Osteocyte (in vitro differentiated cells): ENCODE measurements at places on chromosomes 3 and 15. TPM values are rescaled to one million over a fixed set of nuclear protein-coding genes. Genes with fewer than 3 reads are reported as not detected.

- no peaks in the 10 kb centered on the region for H3K4me1 ChIP-seq
- no peaks in the 10 kb centered on the region for H3K27me3 ChIP-seq
- no peaks in the 10 kb centered on the region for H3K36me3 ChIP-seq
- no peak overlapping the region for H3K27ac ChIP-seq
These were observed 81.6 kb downstream of the MCTP2 start for GRCh38 chr15:94312946-94313345.

GHSR gene
- total RNA-seq, result not detected in 2 replicates

- no peaks in the 10 kb centered on the region for H3K27me3 ChIP-seq
- H3K27ac ChIP-seq, result no peak overlapping the region
- peaks cover 12% of the 10 kb centered on the region for H3K36me3 ChIP-seq
- H3K4me3 ChIP-seq, result no peak overlapping the region
These were observed 70.2 kb upstream of the ABI3BP start for GRCh38 chr3:101063401-101063800.

DNA sequence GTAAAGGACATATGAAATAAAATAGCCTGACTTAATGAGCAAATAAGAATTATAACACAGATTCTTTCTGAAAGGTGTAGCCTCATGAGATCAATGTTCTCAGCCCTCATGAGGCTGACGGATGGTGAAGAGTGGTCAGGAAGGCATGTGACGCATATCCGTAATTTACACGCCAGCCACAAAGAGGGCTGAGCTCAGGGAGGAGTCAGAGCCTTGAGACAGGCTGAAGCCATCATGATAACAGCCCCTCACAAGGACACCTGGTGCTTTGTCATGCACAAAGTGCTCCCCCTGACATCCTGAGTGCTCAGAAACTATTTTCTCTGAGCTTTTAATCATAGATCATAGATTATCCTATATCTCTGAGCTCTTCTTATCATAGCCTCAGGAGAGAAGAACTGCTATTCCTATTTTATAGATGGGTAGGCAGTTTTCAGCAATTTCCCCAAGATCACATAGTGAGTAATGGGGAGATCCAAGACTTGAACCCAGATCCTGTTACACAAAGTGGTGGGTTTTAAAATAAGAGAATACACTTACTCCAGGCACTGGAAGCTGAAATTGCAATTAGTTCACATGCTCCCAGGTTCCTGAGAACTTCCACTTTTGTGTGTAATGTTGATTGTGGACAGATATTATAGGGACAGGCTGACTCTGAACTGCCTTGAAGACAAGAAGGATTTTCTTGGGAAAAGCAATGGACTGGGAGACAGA lies 267.1 kb downstream of the RPLP1 start:
- H3K4me1 ChIP-seq, result peaks cover 11% of the 10 kb centered on the region
- H3K36me3 ChIP-seq, result no peaks in the 10 kb centered on the region
- H3K27me3 ChIP-seq, result peaks cover 66% of the 10 kb centered on the region
- no peak overlapping the region for H3K27ac ChIP-seq
- no peak overlapping the region for H3K4me3 ChIP-seq

- no peak overlapping the region for H3K27ac ChIP-seq
- no peak for DNase-seq
- H3K36me3 ChIP-seq, result no peaks in the 10 kb centered on the region
- H3K4me1 ChIP-seq, result peaks cover 17% of the 10 kb centered on the region
- H3K4me3 ChIP-seq, result peak overlapping the region; percentile 42
- H3K27me3 ChIP-seq, result peaks cover 60% of the 10 kb centered on the region
These were observed 1.1 kb upstream of the PLCH1 start for GRCh38 chr3:155745795-155746550.

DNA sequence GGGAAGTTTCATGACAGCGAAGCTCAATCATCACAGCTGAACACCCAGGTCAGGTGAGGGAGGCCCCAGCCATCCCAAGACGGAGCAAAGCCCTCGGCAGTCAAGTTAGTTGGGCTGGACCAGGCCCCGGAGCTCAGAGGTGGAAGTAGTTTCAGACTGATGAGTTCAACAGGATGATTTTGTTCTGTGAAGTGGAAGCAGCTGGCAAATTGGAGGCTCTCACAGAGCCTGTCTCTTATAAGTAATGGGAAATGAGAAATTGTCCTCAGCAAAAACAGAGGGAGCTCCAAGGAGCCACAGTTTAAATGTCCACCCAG lies 245.1 kb downstream of the XXYLT1 start:
- H3K4me1 ChIP-seq, result peaks cover 11% of the 10 kb centered on the region
- no peak overlapping the region for H3K27ac ChIP-seq
- DNase-seq, result no peak
- no peak overlapping the region for H3K4me3 ChIP-seq
- H3K27me3 ChIP-seq, result peaks cover 16% of the 10 kb centered on the region

DNA sequence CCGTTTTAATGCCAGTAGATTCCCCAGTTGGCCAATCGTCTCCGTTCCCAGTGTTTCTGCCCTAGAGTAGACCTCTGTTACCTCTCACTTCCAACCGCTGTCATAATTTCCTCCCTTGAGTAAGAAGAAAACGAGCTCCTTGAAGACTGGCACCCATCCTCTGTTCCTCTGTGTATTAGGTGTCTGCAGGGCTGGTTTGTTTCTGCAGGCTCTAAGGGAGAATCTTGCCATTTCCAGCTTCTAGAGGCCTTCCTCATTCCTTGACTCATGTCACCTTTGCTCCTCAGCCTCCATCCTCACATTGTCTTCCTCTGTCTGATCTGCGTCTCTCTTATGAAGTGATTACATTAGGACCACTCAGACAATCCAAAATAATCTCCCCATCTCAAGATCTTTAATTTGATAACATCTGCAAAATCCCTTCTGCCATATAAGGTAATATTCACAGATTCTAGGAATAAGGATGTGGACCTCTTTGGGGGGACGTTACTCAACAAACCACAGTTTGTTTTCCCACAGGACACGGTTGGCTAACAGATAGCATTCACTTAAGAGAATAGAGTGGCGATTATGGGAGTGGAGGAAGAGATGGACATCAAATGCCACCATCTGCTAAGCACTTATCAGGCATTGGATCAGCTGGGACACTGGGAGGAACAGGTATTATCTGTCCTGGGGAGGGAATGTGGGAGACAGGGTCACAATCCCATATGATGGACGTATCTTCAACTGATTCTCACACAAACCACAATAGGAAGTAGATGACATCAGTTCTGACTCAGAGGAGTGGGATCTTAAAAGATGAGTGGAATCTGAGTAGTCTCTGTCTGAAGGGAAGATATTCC lies 17.1 kb downstream of the ARHGAP31 start:
- peaks cover 35% of the 10 kb centered on the region for H3K4me1 ChIP-seq
- H3K4me3 ChIP-seq, result no peak overlapping the region
- H3K27me3 ChIP-seq, result no peaks in the 10 kb centered on the region

SLC35G2 gene
- total RNA-seq, result 7.1 and 7.3 TPM in 2 replicates

- no peak for DNase-seq
- H3K36me3 ChIP-seq, result no peaks in the 10 kb centered on the region
- H3K4me3 ChIP-seq, result no peak overlapping the region
- H3K27me3 ChIP-seq, result no peaks in the 10 kb centered on the region
These were observed 195.6 kb downstream of the XXYLT1 start for GRCh38 chr3:195075199-195075940.

DNA sequence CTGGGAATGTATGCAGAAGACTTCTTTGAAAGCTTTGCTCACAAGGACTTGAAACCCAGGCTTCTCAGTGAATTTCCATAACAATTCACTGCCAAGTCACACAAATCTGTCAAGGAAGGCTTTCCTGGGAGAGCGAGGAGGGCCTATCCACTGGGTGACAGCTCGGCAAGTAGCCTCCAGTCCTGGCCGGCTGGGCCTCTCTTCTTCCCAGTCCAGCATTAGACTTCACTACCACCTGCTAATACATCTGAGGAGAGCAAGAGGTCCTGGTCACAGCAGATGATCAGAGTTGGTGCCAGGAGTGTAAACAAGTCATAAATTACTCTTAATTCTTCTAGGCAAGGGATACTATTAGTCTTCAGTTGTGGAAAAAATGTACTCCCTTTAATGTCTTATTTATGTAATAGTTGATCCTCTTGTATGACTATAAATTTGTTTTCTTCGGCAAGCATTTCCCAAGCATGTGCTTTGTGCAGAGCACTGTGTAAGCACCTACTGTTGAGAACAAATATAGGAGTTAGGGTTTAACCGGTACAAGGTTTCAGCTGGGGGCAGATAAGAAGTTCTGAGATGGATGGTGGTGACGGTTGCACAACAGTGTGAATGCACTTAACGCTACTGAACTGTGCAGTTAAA lies 162.9 kb downstream of the VGLL4 start:
- no peak for DNase-seq
- no peak overlapping the region for H3K27ac ChIP-seq
- peaks cover 35% of the 10 kb centered on the region for H3K4me1 ChIP-seq
- H3K27me3 ChIP-seq, result no peaks in the 10 kb centered on the region

KCNMB3 gene
- 2.6 and 3.2 TPM in 2 replicates for total RNA-seq

DNA sequence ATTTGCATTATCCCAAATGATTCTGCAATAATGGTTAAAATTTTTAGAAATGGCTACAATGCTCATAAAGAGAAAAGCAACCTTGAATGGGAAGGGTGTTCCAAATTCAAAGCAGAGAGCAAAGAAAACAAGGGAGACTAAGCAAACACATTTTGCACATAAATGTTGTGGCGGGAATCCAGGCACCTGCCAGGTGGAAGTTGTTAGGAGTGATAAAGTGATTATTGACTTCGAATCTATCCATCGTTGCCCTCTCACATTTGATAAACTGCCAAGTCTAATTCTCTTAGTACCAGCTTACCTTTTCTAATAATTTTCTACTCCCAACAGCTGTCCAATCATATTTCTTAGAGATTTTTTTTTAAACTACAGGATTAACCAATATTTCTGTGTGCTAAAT lies 244.5 kb downstream of the CACNA2D3 start:
- H3K27ac ChIP-seq, result no peak overlapping the region
- no peaks in the 10 kb centered on the region for H3K4me1 ChIP-seq
- DNase-seq, result no peak
- H3K36me3 ChIP-seq, result no peaks in the 10 kb centered on the region
- H3K4me3 ChIP-seq, result no peak overlapping the region

GNAT1 gene
- not detected in 2 replicates for total RNA-seq

DNA sequence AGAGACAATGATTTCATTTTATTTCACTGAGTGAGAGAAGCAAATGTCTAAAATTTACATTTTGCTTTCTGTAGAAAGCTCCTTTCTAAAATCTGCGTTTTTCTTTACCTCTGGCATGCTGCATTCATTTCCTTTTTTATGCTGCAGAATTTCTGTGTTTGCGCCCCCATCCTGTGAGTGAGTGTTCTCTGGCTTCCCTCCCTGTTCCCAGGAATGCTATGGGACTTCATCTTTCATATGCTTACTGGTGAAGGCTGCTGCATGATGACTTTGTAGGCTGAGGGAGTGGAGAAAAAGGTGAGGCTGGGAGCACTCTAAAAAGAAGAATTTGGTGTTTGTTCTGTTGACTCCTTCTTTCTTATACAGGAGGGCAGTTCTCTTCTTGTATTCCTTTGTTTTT lies 7.7 kb upstream of the TMC3 start:
- no peak for DNase-seq
- no peak overlapping the region for H3K27ac ChIP-seq
- peaks cover 48% of the 10 kb centered on the region for H3K27me3 ChIP-seq
- no peaks in the 10 kb centered on the region for H3K4me1 ChIP-seq
- no peak overlapping the region for H3K4me3 ChIP-seq

DNA sequence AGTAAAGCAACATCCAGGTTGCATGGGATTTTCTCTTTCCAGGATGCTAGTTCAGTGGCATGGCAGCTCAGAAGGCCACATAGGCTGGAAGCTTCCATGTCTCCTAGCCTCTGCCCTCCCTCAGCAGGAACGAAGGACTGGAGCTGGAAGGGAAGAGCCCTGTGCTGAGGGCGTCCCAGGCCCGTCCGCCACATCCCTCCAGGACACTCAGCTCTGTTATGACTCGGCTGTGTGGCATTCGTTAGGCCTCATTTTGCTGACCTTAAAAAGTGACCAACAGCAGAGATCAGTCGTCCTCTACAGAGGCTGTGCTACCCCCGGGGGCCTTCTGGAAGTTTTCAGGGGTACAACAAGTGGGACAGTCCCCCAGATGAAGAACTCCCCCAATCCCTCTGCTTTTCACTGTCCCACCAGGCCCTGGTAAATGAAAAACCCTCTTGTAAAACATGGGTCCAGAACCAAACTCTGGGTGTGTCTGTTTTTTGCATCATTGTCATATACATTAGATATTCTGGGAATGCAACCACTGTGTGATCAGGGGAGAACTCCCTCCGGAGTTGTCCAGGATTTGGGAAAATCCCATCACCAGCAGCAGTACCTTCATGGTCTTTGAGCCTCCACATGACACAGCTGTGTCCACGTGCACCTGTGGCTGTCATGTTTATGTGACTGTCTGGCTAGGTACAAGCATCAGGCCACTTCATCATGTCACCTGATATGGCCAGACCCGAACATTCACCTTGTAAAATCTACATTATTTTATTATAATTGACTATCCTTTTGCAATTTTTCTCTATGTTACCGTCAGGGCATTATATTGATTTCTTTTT lies 149.9 kb downstream of the OR4M2 start:
- no peaks in the 10 kb centered on the region for H3K36me3 ChIP-seq
- no peaks in the 10 kb centered on the region for H3K27me3 ChIP-seq
- no peak overlapping the region for H3K4me3 ChIP-seq
- H3K4me1 ChIP-seq, result no peaks in the 10 kb centered on the region
- no peak for DNase-seq
- H3K27ac ChIP-seq, result no peak overlapping the region

GOLGA6L26 gene
- total RNA-seq, result not detected in 2 replicates

DNA sequence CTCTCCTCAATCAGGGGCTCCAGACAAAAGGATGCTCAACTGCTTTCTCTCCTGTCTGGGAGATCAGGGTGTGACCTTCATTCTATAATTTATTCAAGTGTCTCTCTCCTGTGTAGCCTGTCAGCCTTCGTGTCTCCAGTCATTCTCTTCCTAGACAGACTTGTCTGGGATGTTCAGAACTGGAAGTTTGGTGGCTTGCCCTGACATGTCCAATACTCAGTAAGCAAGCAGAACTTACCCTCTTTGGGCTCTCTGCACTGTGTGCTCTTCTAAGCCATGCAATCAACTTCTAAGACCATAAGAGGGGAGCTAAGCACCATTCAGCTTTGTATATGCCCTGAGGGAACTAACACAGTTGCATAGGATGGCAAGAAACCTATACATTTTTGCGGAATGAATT lies 14.1 kb downstream of the ACKR2 start:
- peaks cover 50% of the 10 kb centered on the region for H3K27me3 ChIP-seq
- no peak overlapping the region for H3K27ac ChIP-seq
- no peaks in the 10 kb centered on the region for H3K36me3 ChIP-seq

SLC6A11 gene
- not detected in 2 replicates for total RNA-seq

KCNH8 gene
- 0.18 TPM in 1 of 2 replicates, not detected in the other for total RNA-seq

GRCh38 chr15:77508541-77509243 lies 88.0 kb downstream of the HMG20A start:
- no peaks in the 10 kb centered on the region for H3K36me3 ChIP-seq
- H3K4me3 ChIP-seq, result no peak overlapping the region
- DNase-seq, result no peak
- peaks cover 55% of the 10 kb centered on the region for H3K4me1 ChIP-seq
- no peaks in the 10 kb centered on the region for H3K27me3 ChIP-seq

GRCh38 chr3:30518872-30519271 lies 87.5 kb upstream of the TGFBR2 start:
- no peaks in the 10 kb centered on the region for H3K36me3 ChIP-seq
- no peak for DNase-seq
- no peak overlapping the region for H3K4me3 ChIP-seq
- H3K27ac ChIP-seq, result peak overlapping the region; percentile 85
- no peaks in the 10 kb centered on the region for H3K27me3 ChIP-seq

GRCh38 chr3:12898965-12899755 lies 57.8 kb upstream of the RPL32 start:
- H3K4me3 ChIP-seq, result no peak overlapping the region
- DNase-seq, result no peak
- no peak overlapping the region for H3K27ac ChIP-seq
- H3K27me3 ChIP-seq, result no peaks in the 10 kb centered on the region

ARHGEF26 gene
- total RNA-seq, result 5.4 and 5.5 TPM in 2 replicates

GRCh38 chr3:908839-909238 lies 184.0 kb upstream of the CNTN6 start:
- H3K27ac ChIP-seq, result no peak overlapping the region
- no peak for DNase-seq
- H3K4me1 ChIP-seq, result no peaks in the 10 kb centered on the region
- no peaks in the 10 kb centered on the region for H3K27me3 ChIP-seq
- no peaks in the 10 kb centered on the region for H3K36me3 ChIP-seq
- no peak overlapping the region for H3K4me3 ChIP-seq

BCHE gene
- total RNA-seq, result 1.3 and 1.4 TPM in 2 replicates
